ENCODE measurements at places on chromosomes 5 and 9. TPM values are rescaled to one million over a fixed set of nuclear protein-coding genes. Genes with fewer than 3 reads are reported as not detected.

- no peak overlapping the region for H3K4me3 ChIP-seq
- no peaks in the 10 kb centered on the region for H3K4me1 ChIP-seq
- H3K36me3 ChIP-seq: no peaks in the 10 kb centered on the region
- H3K27ac ChIP-seq: no peak overlapping the region
- DNase-seq: no peak
Observed at GRCh38 chr9:106784076-106784475, 78.9 kb upstream of the ZNF462 start.

DNA sequence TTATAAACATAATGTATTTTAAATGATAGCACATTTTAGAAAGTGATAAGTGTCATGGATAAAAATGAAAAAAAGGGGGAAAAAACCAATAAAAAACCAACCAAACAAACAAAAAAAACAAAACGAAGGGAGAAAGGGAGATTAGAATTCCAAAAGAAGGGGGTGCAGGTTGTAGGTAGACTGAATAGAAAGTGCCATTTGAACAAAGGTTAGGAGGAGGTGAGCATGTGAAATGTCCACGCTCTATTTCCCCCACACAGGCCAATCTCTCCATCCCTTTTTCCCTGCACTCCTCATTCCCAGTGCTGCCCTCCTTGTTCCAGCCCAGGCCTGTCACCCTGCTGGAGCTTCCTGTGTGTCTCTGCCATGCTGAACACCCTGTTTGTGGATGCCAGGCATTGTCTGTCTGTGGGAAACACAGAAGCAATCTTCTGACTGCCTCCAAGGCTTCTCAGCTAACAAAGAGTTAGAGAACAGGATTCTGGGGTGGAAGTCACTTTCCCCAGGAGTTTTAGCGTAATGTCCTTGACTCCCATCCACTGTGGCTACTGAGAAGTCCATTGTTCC, 138.8 kb downstream of the ADAMTS16 start:
- no peaks in the 10 kb centered on the region for H3K27me3 ChIP-seq
- DNase-seq: no peak
- H3K36me3 ChIP-seq: no peaks in the 10 kb centered on the region
- H3K27ac ChIP-seq: no peak overlapping the region
- no peaks in the 10 kb centered on the region for H3K4me1 ChIP-seq

DNA sequence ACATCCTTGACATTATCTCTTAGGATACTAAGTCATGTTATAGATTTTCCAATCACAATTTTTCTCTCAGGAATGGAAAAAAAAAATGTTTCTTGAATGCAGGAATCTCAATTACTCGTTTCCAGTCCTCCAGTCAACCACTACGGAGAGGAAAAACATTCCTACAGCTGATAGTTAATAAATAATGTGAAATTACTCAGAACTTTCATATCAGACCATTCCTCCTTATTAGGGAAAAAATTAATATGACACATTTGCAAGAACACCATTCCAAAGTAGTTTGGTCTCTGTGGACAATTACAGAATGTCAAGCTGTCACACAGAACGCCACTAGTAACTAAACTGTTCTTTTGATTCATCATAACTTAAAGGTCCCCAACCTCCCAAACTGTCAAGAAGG, 31.5 kb downstream of the MED27 start:
- DNase-seq: no peak
- no peak overlapping the region for H3K27ac ChIP-seq
- H3K4me1 ChIP-seq: peaks cover 6% of the 10 kb centered on the region
- H3K27me3 ChIP-seq: no peaks in the 10 kb centered on the region
- no peaks in the 10 kb centered on the region for H3K36me3 ChIP-seq

DNA sequence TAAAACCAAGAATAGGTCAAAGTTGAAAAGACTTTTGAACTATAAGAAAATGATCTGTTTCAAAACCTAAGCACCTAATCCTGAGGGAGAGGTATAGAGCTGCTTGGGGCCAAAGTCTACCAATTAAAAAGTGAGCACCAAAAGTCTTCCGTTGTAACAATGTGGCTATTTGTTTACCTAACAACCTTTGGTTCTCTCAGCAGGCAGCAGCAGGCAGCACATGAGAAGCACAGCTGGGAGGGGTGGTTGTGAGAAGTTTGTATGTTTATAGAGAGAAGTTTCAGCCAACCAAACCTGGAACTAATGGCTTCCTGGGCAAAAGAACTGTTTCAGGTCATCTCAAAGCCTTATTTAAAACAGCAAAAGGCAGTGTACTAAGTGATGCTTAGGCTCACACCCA, 59.8 kb upstream of the TBC1D9B start:
- peaks cover 3% of the 10 kb centered on the region for H3K36me3 ChIP-seq
- no peaks in the 10 kb centered on the region for H3K27me3 ChIP-seq
- H3K27ac ChIP-seq: no peak overlapping the region
- no peak for DNase-seq
- peaks cover 2% of the 10 kb centered on the region for H3K4me1 ChIP-seq

DNA sequence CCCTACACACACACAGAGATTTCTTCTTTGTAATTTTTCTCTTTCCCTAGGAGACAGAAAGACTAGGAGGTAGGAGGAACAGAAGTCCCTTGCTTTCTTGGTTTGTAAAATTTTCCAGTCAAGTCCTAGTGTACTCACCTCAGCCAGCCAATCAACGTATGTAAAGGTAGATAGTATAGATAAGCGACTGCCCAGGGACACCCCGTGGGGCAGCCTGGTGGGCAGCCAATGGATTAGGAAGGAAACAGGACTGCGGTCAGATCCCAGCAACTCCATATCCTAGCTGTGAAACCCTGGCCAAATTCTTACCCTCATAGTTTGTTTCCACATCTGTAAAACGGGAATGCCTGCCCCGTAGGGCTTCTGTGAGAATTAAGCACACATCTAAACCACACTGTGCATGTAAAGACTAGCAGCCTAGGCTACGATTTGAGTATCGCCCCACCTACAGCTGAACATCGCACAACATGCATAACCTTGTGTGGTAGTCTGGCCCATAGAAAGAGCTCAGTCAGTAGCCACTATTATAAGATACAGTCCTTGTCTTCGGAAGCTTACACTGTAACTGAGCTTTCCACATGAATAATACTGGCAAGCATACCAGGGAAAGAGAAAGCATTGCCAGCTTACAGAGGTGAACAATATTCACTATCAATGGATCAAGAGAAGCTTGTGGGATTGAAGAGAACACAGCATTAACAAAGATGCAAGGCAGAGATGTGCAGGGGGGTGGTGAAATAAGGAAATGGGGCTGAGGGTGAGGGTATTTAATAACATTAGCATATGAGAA, 353.4 kb upstream of the PANK3 start:
- no peaks in the 10 kb centered on the region for H3K36me3 ChIP-seq
- H3K4me1 ChIP-seq: no peaks in the 10 kb centered on the region
- no peak overlapping the region for H3K4me3 ChIP-seq

DNA sequence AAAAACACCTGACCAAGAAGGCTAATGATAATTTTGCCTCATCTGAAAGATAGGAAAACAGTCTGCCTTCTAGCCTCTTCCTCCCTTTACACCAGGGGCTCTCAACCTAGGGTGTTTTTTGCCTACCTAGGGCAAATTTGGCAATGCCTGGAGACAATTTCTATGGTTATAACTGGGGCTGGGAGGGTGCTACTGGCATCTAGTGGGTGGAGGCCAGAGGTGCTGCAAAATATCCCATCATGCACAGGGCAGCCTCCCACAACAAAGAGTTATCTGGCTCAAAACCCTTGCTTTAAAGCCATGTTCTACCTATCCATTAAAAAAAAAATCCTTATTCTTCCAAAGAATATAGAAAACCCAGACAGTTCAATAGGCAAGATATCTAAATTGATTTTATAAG, 45.0 kb upstream of the NR3C1 start:
- DNase-seq: no peak
- H3K27ac ChIP-seq: no peak overlapping the region
- no peaks in the 10 kb centered on the region for H3K27me3 ChIP-seq
- H3K4me1 ChIP-seq: peaks cover 2% of the 10 kb centered on the region
- peaks cover 2% of the 10 kb centered on the region for H3K36me3 ChIP-seq

GRCh38 chr9:74803376-74804017, 84.2 kb downstream of the TRPM6 start:
- no peaks in the 10 kb centered on the region for H3K36me3 ChIP-seq
- no peak overlapping the region for H3K27ac ChIP-seq
- peaks cover 14% of the 10 kb centered on the region for H3K27me3 ChIP-seq
- no peaks in the 10 kb centered on the region for H3K4me1 ChIP-seq

DNA sequence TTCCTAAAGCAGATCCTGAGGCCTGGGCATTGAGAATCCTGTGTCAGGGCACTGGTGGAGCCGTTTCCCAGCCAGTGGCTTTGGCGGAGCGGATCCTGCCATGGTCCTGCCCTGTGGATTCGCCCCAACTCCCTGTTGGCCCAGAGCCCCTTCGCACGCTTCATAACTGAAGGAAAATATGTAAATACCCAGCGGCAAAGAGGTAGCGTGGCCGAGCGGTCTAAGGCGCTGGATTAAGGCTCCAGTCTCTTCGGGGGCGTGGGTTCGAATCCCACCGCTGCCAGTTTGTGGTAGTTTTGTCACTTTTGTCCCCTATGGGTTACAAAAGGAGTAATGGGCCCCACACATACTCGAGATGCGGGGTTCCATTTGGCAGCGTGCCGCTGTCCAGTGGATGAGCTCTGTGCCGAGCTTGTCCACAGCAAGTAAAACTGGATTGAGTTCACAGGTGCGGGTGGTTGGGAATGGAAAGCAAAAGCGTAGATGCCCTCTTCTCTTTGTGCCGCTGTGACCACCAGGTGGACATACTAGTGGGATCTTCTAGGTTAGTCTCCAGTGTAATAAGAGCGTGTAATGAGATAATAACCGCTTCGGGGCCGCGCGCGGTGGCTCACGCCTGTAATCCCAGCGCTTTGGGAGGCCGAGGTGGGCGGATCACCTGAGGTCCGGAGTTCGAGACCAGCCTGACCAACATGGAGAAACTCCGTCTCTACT, 17.3 kb downstream of the TRIM7 start:
- DNase-seq: peak; percentile 67
- H3K4me3 ChIP-seq: peak overlapping the region; percentile 94
- H3K36me3 ChIP-seq: peaks cover 4% of the 10 kb centered on the region

GRCh38 chr9:129934041-129934591, 98.9 kb downstream of the USP20 start:
- no peak overlapping the region for H3K4me3 ChIP-seq
- peak overlapping the region; percentile 58 for H3K27ac ChIP-seq
- H3K27me3 ChIP-seq: no peaks in the 10 kb centered on the region
- DNase-seq: no peak

DNA sequence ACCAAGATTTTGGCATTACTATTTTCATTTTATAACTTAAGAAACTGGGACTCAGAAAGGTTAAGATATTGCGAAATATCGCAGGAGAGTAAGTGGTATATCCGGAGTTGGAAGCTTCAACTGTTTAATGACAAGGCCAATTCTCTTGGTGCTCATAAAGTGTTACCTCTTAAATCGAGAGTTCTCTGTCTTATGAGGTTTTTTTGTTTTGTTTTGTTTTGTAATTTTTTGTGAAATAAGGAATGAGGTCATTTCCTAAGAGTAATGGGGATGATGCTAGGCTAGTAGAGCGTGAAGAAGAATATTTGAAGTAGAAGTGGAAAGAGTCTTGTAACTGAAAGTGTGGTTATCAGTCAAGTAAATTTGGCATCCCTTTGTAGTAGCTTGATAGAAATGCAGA, 183.2 kb upstream of the DAB2 start:
- H3K27me3 ChIP-seq: peaks cover 11% of the 10 kb centered on the region
- no peak for DNase-seq
- H3K36me3 ChIP-seq: no peaks in the 10 kb centered on the region

- no peak overlapping the region for H3K4me3 ChIP-seq
- no peaks in the 10 kb centered on the region for H3K36me3 ChIP-seq
- H3K4me1 ChIP-seq: no peaks in the 10 kb centered on the region
- H3K27ac ChIP-seq: no peak overlapping the region
Observed at GRCh38 chr9:106277966-106278365, 583.6 kb downstream of the TMEM38B start.

GRCh38 chr9:81002242-81002641, 687.1 kb downstream of the TLE1 start:
- DNase-seq: no peak
- H3K27me3 ChIP-seq: peaks cover 4% of the 10 kb centered on the region
- H3K4me1 ChIP-seq: peaks cover 4% of the 10 kb centered on the region

- H3K36me3 ChIP-seq: no peaks in the 10 kb centered on the region
- H3K27ac ChIP-seq: no peak overlapping the region
- no peaks in the 10 kb centered on the region for H3K27me3 ChIP-seq
- no peak for DNase-seq
- H3K4me3 ChIP-seq: no peak overlapping the region
- H3K4me1 ChIP-seq: no peaks in the 10 kb centered on the region
Observed at GRCh38 chr9:23153058-23153457, 673.0 kb downstream of the ELAVL2 start.

- H3K27me3 ChIP-seq: peaks cover 5% of the 10 kb centered on the region
- H3K4me3 ChIP-seq: no peak overlapping the region
- no peak for DNase-seq
- H3K27ac ChIP-seq: no peak overlapping the region
- no peaks in the 10 kb centered on the region for H3K36me3 ChIP-seq
Observed at GRCh38 chr5:7426284-7426683, 30.3 kb downstream of the ADCY2 start.

GRCh38 chr9:128321879-128322403, 306 bp downstream of the TRUB2 start:
- no peak for DNase-seq
- H3K4me1 ChIP-seq: peaks cover 14% of the 10 kb centered on the region
- H3K4me3 ChIP-seq: peak overlapping the region; percentile 83
- H3K36me3 ChIP-seq: no peaks in the 10 kb centered on the region
- peak overlapping the region; percentile 90 for H3K27ac ChIP-seq

DNA sequence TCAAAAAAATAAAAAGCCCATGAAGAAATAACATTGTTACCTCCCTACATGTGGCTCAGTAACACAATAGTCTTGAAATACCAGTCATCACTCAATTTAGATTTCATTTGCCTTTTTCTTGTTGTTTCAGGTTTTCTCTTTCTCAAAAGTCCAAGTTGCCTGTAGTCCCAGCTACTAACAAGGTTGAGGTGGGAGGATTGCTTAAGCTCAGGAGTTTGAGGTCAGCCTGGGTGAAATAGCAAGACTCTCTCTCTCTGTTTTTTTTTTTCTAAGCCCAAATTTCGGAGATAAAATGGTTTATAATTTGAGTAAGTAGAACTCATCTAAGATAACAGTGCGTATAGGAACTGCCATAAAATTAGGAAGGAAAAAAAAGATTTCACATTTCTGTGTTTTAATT, 17.5 kb upstream of the NDUFS4 start:
- no peak overlapping the region for H3K4me3 ChIP-seq
- H3K36me3 ChIP-seq: no peaks in the 10 kb centered on the region
- peaks cover 3% of the 10 kb centered on the region for H3K4me1 ChIP-seq
- no peak for DNase-seq
- H3K27me3 ChIP-seq: peaks cover 16% of the 10 kb centered on the region

Gene SOHLH1
- not detected for total RNA-seq

Gene PCDHB13
- not detected for total RNA-seq

Gene FRRS1L
- total RNA-seq: not detected

Gene ADAMTS19
- total RNA-seq: not detected

Gene PTPN3
- not detected for total RNA-seq

Gene ZFP62
- total RNA-seq: 42.7 TPM

Gene RNF44
- total RNA-seq: 162 TPM

Gene SPATA31C1
- not detected for total RNA-seq

Gene ACER2
- 2.9 TPM for total RNA-seq

All from activated naive CD8-positive, alpha-beta T cell treated with anti-CD3 and anti-CD28 coated beads, Interleukin-2, amount 10 ng/mL, durations not matched to agents 7 days and 5 days (primary cell).